Fibroblast of skin of right quadriceps (primary cell): ENCODE measurements at places on chromosomes 12 and 14.

DNA sequence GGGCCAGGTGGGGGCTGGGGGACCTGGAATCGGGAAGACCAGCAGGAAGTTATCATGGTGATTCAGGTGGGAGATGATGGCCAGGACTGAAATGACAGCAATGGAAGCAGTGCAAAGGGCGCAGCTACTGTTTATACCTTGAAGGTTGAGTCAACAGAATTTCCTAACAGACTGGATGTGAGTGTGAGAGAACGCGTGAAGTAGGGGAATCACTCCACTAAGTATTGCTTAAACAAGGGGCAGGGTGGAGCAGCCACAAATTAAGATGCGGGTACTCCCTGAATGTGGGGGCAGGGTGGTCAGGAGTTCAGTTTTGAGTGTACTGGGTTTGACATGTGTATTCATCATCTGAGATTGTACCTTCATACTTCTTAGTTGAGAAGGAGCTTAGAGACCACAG lies 45.1 kb downstream of the MYF5 start:
- no peak for DNase-seq

GRCh38 chr12:31736472-31736871 lies 7.7 kb upstream of the AMN1 start:
- DNase-seq, result peak; percentile 84

DNA sequence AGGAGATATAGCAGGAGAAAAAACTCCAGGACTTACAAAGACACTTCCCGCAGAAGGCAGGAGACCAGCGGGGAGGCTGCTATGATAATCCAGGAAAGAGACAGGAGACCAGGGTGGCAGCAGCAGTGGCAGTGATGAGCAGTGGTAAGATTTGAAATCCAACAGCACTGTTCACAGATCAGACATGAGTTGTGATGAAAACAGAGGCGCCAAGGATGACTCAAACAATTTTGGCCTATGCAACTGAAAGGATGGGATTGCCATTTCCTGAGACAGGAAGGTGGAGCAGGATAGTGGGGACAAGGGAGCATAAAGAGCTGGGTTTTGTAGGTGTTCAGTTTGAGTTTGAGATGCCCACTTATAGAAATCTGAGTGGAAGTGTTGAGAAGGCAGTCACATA lies 108.6 kb upstream of the DYRK2 start:
- peak; percentile 35 for DNase-seq

DNA sequence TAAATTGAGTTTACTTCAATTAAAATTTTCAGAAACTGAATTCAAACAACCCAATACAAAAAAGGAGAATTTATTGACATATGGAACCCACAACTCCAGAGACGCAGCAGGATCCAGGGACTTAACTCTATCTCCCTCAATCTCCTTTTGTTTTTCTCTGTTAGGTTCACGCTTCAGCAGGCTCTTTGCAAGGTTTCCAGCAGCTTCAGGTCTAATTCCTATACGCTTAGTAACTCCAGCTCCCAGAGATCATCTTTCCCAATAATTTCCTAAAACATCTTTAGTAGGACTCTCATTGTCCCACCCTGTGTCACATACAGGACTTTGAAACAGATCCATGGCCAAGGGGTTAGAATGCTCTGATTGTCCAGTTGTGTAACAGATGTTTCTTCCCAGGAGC lies 175.2 kb downstream of the RMST start:
- no peak for DNase-seq

- DNase-seq, result peak; percentile 4
Measured at GRCh38 chr12:48717252-48717695, 767 bp upstream of the CCNT1 start.

GRCh38 chr12:5204271-5204670 lies 160.6 kb downstream of the KCNA5 start:
- DNase-seq, result no peak

GRCh38 chr12:1912580-1913376 lies 5.7 kb downstream of the CACNA2D4 start:
- DNase-seq, result no peak

- DNase-seq, result no peak
Measured at GRCh38 chr12:127731657-127732056, 535.3 kb upstream of the TMEM132C start.

DNA sequence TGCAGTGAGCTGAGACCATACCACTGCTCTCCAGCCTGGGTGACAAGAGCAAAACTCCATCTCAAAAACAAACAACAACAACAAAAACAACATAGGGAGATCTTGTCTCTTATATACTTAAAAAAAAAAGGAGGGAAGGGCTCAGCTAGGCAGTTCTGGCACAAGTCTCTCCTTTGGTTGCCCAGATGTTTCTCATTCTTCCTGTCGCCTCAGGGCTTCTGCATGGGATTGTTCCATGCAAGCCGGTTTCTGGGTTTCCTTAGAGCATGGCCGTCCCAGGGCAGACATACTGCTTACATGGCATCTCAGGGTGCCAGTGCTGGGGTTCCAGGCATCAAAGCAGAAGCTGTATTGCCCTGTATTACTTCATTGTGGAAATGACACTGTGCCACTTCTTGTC lies 5.2 kb upstream of the SLC8B1 start:
- DNase-seq, result no peak

- peak; percentile 94 for DNase-seq
Measured at GRCh38 chr12:2640709-2641108, 154.1 kb upstream of the FKBP4 start.

DNA sequence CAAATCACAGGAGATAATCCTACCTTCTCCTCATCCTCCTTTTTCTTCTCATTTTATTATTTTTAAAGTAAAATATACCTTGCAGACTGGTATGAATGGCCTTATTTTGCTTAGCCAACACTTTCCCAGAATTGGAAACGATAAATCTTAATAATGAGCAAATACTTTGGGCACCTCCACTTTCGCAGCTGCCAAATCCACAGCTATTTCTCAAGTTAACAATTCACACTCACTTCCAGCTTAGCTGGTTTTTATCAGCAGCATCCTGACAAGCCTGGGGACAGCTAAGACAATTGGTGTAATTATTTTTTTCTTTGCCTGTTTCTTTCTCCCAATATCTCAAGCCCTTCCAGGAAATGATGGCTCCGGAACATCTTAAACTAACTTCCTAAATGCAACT lies 867.5 kb upstream of the TMEM132C start:
- no peak for DNase-seq

- peak; percentile 55 for DNase-seq
Measured at GRCh38 chr12:110498984-110499706, 2.8 kb downstream of the VPS29 start.

GRCh38 chr12:47110718-47111391 lies 31.1 kb upstream of the AMIGO2 start:
- no peak for DNase-seq

- no peak for DNase-seq
Measured at GRCh38 chr14:24992624-24993360, 57.2 kb downstream of the STXBP6 start.

DNA sequence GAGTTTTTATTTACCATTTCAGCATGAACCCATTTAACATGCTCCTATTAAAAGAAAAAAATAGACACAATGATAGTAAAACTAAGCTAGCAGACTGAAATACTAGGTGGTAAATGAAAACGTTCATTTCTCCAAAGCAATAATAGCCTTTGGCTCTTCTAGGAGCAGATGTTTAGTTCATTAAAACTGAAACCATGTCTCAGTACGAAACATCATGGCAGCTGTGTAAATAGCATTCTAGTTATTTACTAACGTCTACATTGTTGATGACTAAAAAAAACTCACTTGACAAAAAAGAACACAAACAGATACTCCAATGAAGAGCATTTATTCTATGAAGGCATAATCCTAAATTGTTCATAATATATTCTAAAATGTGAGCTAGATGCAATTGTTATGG lies 17.9 kb downstream of the RECQL start:
- DNase-seq, result no peak

DNA sequence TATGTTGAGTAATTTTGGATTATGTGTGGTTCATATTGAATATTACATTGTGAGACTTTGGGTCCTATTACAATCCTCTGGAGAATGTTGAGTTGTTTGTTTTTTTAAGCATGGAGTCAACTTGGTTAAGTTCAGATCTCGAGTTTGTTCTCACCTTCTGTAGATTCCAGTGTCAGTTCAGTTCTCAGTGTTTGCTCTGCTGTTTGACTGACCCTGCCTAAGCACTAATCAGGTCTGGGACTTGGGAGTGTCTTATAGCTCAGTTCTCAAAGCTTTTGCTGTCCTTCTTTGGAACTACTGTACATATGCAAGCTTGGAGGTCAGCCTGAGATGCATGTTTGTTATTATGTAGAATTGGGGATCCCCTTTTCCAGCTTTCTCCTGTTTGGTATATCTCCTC lies 63.1 kb downstream of the DIP2B start:
- DNase-seq, result no peak

- no peak for DNase-seq
Measured at GRCh38 chr12:123950476-123951349, 21.9 kb downstream of the CCDC92 start.

- peak; percentile 97 for DNase-seq
Measured at GRCh38 chr12:1350055-1350933, 244.1 kb downstream of the FBXL14 start.

DNA sequence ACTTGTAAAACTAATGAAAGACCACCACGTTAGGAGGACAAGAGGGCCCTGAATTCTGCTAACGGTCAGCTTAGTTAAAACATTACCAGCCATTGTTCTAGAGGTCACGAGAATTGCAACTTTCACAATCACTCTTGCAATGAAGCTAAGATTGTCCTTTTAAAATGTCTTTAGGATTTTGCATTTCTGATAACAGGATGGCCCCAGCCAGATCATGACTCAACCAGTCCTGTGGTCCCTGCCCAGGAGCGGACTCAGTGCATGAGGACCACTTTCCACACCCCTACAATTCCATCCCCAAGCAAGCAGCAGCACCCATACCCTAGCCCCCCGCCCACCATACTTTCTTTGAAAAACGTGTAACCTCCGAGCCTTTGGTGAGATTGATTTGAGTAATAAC lies 28.7 kb downstream of the HSP90AA1 start:
- no peak for DNase-seq

DNA sequence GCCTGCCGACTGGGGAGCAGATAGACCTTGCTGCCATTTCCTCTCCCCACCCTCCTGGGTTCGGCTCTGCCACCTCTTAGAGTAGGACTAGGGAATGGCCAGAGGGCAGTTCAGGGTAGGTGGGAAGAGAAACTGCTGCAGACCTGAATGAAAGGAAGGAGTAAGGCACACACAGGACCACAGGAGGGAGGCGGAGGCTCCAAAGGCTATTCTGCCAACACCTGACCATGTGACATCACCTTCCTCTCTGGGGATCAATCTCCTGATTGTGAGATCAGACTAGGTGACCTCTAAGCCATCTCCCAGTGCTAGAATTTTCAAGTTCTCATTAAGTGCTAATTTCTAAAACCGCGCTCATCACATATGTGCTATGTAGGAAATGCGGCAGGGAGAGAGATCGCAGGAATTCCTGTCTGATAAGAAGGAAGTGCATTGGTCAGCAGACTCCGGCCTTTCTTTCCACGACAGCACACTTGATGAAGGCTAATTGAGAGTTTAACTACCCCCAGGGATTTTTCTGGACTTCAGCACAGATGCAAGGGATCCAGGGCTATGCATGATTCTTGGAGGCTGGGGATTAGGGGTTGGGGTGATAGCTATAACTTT lies 11.5 kb upstream of the TSPAN11 start:
- no peak for DNase-seq

DNA sequence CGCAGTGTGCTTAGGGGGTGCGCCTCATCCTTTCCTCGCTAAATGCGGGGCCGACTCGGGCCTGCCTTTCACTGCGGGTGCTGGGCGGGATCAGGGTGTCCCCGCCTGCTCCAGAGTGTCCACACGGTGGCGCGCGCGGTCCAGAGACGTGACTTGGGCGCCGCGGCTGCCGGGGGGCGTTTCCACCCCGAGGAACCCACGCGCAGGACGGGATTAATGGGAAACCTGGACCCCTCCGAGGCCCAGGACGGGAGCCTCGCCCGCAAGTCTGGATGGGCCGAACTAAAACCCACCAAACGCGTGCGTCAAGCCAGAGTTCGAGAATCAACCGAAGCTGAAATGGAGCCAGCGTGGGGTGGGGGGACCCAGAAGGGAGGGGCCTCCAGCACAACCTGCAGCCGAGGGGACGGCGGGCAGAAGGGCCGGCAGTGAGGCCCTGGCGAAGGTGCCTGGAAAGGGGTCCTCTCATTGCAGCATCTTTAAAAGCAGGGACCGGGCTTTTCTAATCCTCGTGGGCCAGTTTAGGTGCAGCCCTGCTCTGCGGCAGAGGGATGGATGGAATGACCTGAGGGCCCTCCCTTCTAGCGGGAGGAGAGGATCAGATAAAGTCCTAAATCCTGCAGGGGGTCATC lies 93.3 kb downstream of the NINJ2 start:
- DNase-seq, result peak; percentile 79

DNA sequence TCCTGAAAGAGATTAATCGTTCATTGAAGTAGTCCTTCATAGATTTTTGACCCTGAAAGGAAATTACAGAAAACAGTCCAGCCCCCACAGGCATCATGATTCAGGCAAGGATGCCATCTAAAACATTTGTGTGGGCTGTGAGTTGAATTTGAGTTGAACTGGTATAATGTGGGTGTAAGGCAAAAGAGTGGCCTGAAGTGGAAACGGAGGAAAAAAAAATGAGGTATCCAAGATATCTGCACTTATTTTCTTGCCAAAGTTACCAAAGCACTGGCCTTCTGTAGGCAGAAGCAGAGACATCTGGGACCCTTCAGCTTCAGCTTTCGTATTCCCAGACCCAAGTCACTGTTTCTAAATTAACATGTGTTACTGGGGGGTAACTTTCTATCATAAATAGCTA lies 105.1 kb upstream of the DIO2 start:
- DNase-seq, result peak; percentile 7

DNA sequence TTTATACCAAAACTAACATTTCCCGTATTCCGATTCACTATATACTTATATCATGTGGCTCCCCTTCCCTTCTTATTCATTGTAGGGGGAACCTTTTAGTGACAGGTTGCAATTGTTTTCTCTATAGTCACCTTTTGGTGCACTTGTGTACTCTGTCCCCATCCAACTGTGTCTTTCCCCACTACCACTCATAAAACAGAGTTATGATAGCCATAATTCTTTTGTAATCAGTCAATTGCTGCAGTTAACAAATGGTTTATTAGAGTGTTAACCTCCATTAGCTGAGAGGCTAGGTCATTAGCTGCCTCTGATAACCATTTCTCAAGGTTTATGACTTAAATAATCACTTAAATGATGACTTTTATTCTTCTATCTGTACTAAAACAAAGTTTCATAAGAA lies 338.1 kb upstream of the SEL1L start:
- no peak for DNase-seq

- DNase-seq, result no peak
Measured at GRCh38 chr12:68377881-68378280, 45.7 kb upstream of the MDM1 start.

GRCh38 chr12:20194171-20194570 lies 174.2 kb upstream of the PDE3A start:
- DNase-seq, result peak; percentile 59
